ENCODE measurements at places on chromosomes 3 and 15.

DNA sequence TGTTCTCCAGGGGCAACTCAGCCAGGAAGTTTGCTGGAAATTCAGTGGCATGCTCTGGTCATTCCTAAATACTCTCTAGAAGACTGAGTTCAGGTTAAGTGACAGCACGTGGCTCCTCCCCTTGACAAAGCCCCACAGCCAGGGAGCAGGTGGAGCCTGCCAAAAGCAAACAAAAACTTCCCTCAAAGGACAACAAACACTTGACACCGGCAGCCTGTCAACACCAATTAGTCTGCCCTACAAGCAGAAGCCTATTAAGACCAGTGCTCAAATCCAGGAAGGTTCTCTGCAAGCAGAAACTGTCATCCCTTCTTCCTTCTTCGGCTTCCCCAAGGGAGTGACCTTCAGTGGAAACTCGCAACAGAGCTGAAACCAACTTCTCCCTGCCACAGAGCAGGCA is 5.0 kb downstream of the MEX3B start:
- no peak for DNase-seq

DNA sequence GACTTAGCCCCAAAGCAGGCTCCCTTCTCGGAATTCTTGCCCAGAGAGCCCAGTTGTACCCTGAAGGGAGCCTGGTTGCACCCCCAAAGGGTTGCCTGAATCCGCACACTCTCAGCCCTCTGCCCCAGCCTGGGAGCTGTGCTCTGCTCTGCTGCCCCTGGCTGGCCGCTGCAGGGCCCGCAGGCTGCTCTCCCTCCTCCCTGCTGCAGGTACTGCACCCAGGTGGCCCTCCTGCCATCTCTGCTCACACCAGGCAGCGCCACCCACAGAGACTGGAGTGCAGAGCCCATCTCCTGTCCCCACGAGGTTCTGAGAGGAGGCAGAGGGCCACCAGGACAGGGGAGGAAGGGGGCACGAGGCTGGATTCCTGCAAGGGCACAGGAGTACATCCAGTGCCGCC is 134.2 kb upstream of the NSMCE3 start:
- no peak for DNase-seq

DNA sequence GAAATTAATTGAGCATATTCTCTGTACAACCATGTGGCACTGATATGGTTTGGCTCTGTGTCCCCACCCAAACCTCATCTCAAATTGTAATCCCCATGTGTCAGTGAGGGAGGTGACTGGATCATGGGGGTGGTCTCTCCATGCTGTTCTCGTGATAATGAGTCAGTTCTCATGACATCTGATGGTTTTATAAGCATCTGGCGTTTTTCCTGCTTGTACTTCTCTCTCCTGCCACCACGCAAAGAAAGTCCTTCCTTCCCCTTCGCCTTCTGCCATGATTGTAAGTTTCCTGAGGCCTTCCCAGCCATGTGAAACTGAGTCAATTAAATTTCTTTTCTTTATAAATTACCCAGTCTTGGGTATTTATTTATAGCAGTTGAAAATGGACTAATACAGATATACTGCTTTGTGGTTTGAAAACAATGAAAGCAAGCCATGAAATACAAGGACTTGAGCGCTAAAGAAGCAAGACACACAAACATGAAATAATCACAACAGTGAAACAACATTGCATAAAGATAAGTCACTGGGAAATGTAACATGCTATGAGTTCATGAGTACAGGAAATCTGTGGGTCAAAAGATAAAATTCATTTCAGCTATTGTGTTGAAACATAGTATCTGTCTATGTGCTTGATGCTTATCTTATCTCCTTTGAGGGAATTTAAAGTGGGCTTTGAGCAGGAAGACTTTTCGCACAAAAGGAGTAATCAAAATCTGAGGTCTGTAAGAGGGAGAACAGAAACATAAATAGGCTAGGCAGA is 288.7 kb downstream of the GBE1 start:
- no peak for DNase-seq

DNA sequence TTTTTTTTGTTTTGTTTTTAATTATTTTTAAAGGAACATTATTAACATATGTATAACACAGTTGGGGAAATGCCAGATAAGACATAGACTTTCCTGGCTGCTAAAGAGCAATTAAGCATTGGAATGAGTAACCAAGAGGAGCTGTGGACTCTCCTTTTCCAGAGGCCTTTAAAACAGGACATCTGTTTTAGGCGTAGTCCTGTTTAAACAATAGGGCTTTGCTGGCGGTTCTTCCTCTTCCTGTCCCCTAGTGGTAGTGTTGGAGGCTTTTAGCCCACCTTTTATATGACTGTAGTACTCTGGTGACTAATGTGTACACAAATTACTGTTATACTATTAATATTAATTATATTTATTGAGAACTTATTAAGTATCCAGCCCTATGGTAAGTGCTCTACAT is 81.9 kb downstream of the PPARG start:
- DNase-seq = no peak

GRCh38 chr3:85100316-85100715 is 141.5 kb downstream of the CADM2 start:
- no peak for DNase-seq
